ENCODE measurements at places on chromosomes 7 and 10.

DNA sequence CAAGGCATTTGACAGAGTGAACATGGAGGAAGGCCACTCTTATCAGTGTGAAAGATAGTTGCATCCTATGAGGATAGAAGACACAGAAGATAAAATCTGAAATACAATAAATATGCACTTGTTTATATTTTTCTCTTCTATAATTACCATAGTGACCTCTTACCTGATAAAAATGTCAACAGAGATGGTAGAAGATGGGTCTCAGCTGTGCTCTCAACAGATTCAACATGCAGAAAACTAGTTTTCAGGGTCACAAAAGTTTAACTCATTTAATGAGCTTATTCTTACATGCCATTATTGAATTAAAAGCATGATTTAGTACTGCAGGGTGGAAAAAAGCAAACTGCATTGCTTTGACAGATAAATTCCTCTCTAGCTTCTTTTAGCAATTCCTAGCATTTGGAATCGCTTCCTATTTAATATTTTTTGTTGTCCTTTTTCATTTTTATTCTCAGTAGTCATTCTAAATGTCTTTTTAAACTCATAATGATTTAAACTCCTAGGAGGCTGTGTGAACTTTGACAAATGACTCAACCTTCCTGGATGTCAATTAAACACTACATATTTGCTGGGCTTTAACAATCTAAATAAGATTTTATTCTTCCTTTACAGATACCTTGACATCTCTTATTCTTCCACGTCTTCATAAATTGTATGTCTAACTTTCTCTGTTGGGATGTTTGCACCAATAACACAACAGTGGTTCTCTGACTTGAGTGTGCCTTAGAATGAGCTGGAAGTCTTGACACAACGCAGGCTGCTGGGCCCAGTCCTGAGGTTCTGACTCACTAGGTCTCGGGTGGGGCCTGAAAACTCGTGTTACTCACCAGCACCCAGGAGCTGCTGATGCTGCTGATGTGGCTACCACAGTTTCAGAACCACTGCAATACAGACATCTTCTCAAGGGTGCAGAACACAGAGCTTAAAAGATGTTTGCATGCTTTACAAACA, 565.5 kb upstream of the IGFBP3 start:
- DNase-seq = no peak

GRCh38 chr10:78578929-78579328, 489.8 kb upstream of the ZMIZ1 start:
- no peak for DNase-seq

DNA sequence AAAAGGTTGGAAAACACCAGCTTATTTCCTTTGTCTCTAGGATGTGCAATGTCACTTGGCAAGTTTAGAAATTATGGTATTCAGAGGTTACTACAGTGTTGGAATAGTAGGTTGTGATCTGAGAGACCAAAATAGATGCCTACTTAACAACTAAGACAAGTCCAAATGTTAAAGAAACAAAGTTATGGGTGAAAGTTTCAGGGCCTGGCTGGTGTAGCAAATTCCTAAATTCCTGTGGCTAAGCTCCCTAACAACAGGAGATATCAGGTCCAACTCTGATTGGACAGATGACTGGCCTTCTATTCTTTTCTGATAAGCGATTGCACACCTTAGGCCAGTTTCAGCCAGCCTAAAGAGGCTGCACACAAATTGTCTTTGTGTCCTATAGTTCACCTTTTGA, 873.5 kb downstream of the REEP3 start:
- DNase-seq = no peak

- DNase-seq = no peak
Observed at GRCh38 chr10:18158773-18159265, 18.6 kb downstream of the CACNB2 start.

All from ELF-1 (cell line).